ENCODE measurements at places on chromosomes 12 and 14. TPM values are rescaled to one million over a fixed set of nuclear protein-coding genes. Genes with fewer than 3 reads are reported as not detected.
A peak's percentile ranks its signal among the peaks of the same experiment; 100 is the strongest.

The EMC9 gene
- total RNA-seq: 15.5 TPM

- DNase-seq: no peak
These were observed 15.6 kb downstream of the RCOR1 start for GRCh38 chr14:102608064-102608446.

DNA sequence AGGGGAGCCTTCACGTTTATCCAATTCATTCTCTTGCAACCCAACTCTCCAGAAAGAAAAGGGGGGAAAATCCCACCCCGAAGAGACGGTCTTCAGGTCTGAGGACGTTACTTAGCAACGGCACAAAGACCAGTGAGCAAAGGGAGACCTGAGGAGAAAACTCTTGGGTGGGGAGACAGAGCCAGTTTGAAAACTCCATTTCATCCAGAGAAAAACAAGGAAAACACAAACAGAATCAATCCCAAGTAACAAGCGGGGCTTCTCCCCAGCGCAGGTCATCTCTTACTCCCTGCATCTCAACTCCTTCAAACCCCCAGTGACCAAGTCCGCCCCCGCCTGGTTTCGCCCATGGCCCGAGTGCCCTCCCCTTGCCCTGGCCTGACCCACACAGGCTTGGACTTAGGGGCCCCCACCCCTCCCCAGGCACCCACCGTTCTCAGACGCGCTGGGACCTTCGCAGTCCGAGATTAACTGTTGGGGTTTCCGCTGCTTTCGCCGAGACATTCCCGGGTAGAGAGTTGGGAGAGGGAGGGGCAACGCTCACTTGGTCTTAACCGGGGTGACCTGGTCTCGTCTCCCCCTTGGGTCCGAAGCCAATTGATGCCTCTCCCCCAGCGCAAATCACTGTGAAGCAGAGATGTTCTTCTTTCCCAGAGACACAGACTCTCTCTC is 10.4 kb upstream of the SALL2 start:
- DNase-seq: no peak

The DRAM1 gene
- total RNA-seq: 35.3 TPM

GRCh38 chr14:99517643-99518381 is 36.6 kb downstream of the CCNK start:
- peak; percentile 82 for DNase-seq

The PGF gene
- 2.9 TPM for total RNA-seq

GRCh38 chr14:99230208-99231151 is 41.5 kb downstream of the BCL11B start:
- DNase-seq: no peak

DNA sequence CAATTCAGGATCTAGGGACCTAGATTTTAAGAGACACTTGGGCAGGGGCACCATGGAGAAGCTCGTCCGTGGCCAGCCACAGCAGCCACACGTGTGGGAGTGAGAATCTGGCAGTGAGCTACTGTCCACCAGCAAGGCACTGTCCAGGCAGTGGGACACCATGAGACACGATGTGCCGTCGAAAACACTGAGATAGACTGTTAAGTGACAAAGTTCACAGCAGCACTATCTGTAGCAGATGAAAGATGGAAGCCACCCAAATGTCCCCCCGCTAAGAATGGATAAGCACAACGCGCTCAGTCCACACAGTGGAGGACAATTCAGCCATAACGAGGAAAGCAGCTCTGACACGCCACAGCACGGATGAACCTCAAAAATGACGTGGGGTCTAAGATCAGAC is 19.7 kb downstream of the RILPL1 start:
- DNase-seq: no peak

The DEPDC4 gene
- total RNA-seq: 0.58 TPM

The LTBP2 gene
- total RNA-seq: 58.2 TPM

DNA sequence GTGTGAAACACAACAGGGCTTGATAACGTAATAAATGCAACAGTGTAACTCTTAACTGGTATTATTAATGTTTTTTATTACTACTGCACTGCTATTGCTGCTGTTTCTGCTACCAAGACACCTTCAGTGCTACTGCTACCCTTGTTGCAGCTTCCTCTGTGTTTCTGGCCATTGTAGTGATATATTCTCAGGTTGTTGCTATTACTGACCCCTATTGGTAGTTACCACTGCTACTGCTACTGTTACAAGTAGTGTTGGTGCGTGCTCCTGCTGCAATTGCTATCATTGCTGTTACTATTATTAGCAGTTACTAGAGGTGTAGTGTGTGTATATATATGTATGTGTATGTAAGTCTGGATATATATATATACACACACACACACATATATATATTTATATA is 87.2 kb upstream of the PTPRB start:
- no peak for DNase-seq

GRCh38 chr14:65453807-65454480 is 41.4 kb downstream of the FUT8 start:
- no peak for DNase-seq

DNA sequence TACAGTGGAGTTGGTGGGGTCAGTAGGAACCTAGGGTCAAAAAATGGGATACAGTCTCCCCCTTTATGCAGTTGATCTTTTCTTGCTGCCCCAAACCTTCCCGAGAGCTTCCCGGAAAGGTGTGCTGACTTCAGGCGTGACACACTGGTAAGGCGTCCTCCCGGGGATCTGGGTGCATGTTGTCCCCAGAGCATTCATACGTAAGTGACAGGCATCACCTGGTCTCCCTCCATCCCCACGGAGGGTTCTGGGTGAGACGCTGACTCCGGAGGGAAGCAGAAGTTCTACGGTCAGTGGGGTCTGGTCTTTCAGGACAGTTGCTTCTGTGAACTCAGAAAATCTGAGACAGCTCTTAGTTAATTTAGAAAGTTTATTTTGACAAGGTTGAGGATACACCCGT is 159.6 kb upstream of the RTL1 start:
- DNase-seq: no peak

The CLBA1 gene
- 2.8 TPM for total RNA-seq

DNA sequence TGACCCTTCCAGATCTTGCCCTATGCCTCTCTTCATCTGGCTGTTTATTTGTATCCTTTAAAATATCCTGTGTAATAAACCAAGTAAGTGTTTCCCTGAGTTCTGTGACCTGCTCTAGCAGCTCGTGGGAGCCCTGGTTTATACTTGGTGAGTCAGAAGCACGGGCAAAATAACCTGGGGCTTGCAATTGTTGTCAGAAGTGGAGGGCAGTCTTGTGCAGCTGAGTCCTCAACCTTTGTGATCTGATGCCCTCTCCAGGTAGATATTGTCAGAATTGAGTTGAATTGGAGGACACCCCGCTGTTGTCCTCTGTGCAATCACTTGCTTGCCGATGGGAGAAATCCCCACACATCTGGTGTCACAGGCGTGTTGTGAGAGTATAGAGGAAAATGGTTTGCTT is 62.5 kb upstream of the PRICKLE1 start:
- DNase-seq: no peak

The VWF gene
- 733 TPM for total RNA-seq

The LMO3 gene
- total RNA-seq: 61.2 TPM

- no peak for DNase-seq
These were observed 344.2 kb upstream of the RGS6 start for GRCh38 chr14:71588028-71588427.

The DNAJC22 gene
- total RNA-seq: not detected

The SLC25A21 gene
- not detected for total RNA-seq

DNA sequence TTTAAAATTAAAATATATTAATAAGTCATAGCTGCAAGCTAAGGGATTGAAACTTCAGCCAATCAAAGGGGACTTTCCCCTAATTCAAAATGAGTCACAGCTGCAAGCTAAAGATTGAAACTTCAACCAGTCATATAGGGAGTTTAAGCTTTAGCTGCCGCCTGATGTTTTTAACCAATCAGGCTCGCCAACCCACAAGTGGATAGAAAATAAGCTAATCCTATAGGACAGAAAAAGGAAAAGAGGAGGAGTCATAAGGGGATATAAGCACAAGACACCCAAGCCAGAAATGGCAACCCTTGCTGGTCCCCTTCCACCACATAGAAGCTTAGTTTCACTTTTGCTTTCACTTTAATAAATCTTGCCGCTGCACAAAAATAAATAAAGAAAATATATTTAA is 1154.6 kb downstream of the GALC start:
- no peak for DNase-seq

DNA sequence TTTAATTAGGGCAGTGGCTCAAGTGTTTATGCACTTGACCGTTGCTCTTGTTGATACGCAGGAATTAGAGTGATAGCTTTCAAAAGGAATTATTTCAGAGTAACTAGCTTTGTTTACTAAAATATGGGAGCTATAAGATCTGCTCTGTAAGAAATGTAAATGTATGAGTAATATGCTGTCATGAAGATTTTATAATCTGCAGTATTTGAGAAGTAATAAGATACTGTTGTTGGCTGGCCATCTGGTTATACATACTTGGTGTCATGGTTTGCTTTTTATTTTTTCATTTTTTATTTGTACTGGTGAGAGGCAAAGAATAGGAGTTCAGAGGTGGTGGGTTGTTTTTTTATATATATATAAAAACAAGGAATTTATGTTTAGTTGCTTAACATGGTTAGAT is 58.5 kb downstream of the PLXNC1 start:
- DNase-seq: no peak

- DNase-seq: no peak
These were observed 56.9 kb upstream of the DHRS4 start for GRCh38 chr14:23896609-23897153.

DNA sequence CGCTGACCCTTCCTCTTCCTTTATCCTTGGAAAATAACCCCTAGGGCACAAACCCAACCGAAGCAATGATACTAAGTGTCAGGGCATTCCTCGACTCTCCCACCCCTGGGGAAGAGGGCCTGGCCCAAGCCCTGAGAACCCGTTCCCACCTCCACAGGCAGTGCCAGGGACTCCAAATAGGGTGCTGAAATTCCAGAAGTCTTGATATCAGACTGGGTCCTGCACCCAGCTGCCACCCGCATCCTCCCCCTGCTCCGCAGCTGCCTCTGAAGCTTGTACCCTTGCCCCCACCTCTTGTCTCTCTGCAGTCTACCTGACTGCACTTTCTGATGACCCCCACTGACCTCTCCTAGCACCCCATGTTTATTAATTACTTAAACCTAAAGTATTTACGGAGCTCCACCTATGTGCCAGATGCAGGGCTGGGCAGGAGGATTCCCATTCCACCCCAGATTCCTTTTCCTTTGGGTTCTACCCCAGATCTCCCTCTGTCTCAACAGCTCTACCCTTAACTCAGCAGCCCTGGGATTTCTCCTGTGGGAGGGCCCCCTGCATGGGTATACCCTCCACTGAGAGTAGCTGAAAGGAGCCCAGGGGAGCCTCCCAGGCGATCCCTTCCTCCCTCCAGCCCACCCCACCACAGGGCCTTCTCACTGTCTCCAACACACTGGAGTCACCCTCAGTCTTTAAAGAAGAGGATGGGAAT is 4.1 kb upstream of the KRT18 start:
- no peak for DNase-seq

The SDSL gene
- 5.7 TPM for total RNA-seq

The LRRC9 gene
- not detected for total RNA-seq

The PNN gene
- total RNA-seq: 43.9 TPM

DNA sequence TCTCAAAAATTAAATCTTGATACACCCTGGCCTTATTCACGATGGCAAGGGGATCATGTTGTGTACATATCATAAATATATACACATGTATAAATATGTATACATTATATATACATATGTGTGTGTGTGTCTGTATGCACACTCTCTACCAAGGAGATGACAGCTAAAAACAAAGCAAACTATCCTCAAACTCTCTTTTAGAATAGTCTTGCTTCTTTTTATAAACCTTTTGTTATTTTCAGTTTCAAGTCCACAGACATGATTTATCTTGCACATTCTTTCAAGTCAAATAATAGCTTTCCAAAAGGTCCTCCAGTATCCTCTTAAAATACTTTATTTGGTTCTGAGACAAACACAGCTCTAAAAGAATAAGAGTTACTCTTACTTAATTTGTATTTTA is 8.4 kb downstream of the ANO6 start:
- DNase-seq: no peak

The CRIP1 gene
- 64.8 TPM for total RNA-seq

The PPP2R5C gene
- total RNA-seq: 124 TPM

DNA sequence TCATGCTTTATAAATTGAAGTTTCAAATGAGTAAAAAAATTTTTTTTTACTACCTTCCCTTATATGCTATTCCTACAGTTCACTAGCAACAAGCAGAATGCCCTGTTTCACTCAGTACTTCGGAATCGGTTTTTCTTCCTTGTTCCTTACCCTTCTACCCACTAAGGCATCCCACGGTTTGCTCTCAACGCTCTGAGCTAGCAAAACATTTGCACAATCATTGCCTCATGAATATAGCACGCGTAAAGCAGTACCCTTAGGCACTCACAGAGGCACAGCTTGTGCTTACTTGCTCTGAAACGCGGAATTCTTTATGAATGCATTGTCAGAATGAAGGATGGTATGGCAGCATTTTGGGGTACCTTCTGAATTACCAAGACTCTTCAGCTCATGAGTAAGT is 45.0 kb downstream of the PPP1R13B start:
- DNase-seq: no peak

The KRT73 gene
- total RNA-seq: not detected

DNA sequence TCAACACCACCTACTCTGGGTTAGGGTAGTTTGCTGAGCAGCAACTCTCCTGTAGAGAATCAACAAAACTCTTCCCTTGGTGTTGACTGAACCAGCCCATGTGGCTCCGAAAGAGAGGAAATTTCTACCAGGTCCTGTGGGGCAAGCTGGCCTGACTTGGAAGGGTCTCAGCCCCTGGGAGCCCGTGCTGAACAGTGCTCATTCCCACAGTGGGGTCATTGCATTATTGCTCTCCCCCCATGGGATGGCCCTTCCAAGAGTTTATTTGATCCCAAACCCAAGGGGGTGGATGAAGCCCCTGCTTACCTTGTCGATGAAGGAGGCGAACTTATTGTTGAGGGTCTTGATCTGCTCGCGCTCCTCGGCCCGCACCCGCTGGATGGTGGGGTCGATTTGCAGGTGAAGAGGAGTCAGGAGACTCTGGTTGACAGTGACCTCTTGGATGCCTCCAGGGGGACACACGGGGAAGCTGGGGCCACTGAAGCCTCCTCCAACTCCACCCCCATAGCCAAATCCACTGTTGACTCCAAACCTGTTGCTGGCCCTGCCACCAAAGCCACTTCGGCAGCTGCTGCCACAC is 580 bp downstream of the KRT75 start:
- no peak for DNase-seq

GRCh38 chr12:107130830-107131611 is 37.7 kb upstream of the CRY1 start:
- no peak for DNase-seq

DNA sequence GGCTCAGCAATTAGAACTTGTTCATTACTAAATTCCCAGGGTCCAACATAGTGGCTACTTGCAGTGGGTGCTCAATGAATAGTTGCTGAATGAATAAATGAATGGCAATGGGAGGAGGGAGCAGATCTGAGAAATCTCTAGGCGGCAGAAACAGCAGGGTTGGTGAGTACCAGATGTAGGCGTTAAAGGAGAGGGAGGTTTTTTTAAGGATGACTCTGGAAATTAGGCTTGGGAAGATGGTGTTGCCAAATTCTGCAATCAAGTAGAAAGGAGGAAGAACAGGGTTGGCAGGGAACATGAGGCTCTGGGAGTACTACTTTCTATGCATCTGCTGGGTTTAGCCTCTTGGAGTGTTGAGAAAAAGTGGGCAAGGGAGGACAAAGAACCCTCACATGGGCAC is 207.1 kb downstream of the APAF1 start:
- DNase-seq: no peak

- DNase-seq: no peak
These were observed 48.4 kb upstream of the FOS start for GRCh38 chr14:75230140-75230792.

Measured in mesenteric fat pad (tissue), 1 donor.